Choroid plexus epithelial cell (primary cell): ENCODE measurements at places on chromosomes 12 and 14.

DNA sequence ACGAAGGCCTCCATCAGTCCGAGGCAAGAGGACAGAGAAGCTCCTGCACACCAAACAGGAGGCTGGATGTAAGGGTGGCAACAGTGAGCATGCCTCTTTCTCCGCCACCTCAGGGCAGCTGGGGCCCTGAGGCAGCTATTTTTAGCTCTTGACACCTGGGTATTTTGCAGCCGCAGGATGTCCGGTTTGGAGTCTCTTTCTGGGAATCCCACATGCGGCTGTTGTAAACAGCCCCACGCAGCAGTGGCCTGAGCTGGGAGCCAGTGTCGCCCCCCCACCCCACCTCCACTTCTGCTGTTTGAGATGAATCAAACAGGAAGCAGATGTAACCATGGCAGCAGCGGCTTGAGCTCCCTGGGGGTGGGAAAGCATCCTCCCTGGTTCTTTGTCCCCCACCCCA, 11.7 kb downstream of the HDAC7 start:
- DNase-seq = peak; percentile 71

GRCh38 chr14:55535516-55536203, 44.3 kb upstream of the KTN1 start:
- no peak for DNase-seq

- peak; percentile 78 for DNase-seq
Measured at GRCh38 chr12:46356655-46357437, 15.7 kb downstream of the SLC38A2 start.

DNA sequence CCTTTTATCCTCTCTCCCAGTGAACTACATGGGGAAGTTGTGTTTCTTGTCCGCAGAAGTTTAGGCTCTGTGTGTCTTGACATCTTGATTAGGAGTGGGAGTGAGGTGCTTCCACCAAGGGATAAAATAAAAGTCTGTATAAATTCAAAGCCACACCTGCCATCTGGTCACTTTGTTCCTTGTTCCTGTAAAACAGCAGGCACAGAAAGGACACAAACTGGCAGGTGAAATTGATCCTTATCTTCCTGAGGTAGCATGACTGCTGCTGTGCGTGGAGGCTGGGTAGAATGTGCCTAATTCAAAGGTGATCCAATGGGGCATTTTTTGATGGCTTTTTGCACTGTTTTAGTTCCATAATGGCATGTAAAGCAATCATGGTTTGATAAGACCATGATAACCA, 104.3 kb upstream of the KITLG start:
- DNase-seq = no peak

- DNase-seq = peak; percentile 50
Measured at GRCh38 chr14:22420598-22421186, 168.3 kb downstream of the DAD1 start.

GRCh38 chr12:126248871-126249403, 1183.7 kb downstream of the AACS start:
- peak; percentile 10 for DNase-seq

- DNase-seq = peak; percentile 18
Measured at GRCh38 chr12:102167821-102168604, 29.6 kb downstream of the PMCH start.

- peak; percentile 11 for DNase-seq
Measured at GRCh38 chr12:23014749-23015148, 389.8 kb downstream of the ETNK1 start.

DNA sequence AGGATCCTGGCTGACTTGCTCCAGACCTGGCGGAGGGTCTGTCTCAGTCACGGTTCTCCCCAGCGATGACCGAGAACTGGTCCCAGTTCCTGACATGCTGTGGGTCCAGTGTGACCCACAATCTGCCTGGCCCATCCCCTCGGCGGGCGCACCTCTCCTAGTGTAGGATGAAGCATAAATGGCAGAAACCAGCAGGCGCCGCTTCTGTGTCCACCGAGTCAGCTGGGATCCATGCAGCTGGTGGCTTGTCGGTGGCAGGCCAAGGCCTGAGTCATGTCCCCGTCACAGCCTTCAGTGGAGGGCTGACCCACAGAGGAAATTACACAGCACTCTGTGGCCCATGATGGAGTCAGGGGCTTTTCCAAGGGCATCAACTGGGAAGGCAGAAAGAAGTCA, 38.5 kb downstream of the NFKBIA start:
- no peak for DNase-seq

- peak; percentile 6 for DNase-seq
Measured at GRCh38 chr12:101539148-101539547, 55.6 kb upstream of the MYBPC1 start.

DNA sequence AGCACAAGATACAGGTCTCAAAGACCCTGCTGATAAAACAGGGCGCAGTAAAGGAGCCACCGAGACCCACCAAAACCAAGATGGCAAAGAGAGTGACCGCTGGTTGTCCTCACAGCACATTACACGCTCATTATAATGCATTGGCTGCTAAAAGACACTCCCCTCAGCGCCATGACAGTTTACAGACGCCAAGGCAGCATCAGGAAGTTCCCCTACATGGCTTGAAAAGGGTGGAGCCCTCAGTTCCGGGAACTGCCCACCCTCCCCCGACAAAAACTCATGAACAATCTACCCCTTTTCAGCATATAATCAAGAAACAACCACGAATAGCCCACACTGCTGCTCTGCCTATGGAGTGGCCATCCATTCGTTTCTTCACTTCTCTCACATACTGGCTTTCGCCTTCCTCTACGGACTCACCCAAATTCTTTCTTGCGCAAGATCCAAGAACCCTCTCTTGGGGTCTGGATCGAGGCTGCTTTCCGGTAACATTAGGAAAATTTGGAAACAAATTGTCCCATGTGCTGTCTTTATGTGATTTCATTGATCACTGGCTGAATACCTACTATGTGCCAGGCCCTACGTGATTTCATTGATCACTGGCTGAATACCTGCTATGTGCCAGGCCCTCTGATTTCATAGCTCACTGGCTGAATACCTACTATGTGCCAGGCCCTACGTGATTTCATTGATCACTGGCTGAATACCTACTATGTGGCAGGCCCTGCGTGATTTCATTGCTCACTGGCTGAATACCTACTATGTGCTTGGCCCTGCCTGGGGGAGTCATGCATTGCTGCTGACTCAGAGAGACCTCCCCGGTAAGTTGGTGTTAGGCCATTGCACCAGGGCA, 126.4 kb downstream of the PIWIL1 start:
- DNase-seq = no peak

GRCh38 chr12:59999291-59999690, 403.5 kb downstream of the SLC16A7 start:
- no peak for DNase-seq

GRCh38 chr14:52840877-52841276, 49.5 kb upstream of the GNPNAT1 start:
- DNase-seq = peak; percentile 52

DNA sequence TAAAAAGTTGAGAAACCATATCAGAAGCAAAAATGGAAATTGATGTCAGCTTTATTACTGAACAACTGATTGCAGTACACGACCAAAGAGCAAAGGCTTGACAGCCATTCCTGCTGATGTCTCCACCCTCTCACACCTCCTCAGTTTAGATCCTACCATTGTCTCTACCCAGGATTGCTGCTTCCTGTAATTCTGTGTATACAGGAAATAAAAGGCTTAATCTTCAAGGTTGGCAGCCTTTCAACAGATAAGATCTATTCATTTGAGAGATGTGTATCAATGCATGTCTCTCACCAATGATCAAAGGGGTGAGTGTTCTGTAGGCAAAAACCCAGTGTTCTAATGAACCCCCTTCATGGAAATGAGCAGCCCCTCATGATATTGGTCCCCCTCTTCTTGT, 27.0 kb downstream of the SLCO1C1 start:
- no peak for DNase-seq

GRCh38 chr12:52342781-52343490, 21.7 kb upstream of the KRT83 start:
- no peak for DNase-seq

DNA sequence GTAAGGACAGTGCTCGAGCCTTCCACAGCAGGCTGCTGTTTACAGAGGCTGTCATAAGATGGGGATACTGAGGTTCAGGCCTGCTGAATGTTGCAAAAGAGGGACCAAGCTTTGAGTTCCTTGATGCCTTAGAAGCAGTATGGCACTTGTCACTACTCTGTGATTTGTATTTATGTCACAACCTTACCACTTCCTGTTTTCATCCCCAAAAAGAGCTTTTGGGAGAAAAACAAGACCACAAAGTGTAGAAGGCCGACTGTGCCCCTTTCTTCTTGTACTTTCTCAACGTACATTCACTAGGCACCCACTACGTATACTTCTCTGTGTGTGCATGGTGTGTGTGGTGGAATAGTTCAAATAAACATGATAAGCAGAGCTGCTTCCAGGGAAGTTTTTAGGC, 90.1 kb downstream of the DRAM1 start:
- DNase-seq = no peak

DNA sequence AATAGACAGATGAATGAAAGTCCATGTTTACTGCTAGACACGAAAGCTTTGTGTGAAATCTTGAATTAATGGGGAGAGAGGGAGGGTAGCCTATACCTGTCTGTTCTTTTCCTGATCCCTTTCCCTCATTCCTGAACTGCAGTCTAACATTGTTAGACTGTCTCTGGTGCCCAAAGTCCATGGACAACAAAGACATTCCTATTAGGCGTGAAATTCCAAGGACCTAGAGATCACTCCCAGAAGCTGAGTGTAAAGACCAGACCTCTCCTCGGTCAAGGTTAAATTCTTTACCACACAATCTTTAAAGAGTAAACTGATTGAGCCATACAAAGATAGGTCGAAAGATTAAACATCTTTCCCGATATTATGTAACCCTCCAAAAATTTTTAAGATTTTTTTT, 270.7 kb upstream of the GARIN2 start:
- DNase-seq = no peak

DNA sequence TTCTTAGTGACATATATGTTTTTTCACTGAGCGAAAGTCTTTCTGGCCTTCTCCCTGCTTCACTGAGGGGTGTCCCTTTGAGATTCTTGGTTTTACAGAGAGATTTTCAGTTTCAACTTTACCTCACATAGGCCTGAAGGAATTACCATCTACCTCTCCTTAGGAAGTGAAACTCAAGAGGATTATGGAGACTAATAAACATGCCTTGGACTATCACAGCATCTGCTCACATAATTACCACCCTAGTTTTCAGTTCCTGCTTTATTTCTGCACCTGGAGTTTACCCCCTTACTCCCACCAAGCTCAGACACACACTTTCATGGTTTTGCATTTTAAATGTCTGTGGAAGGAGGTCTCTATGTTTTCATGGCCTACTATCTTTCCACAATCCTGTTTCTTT, 118.3 kb upstream of the SCAF11 start:
- DNase-seq = no peak

GRCh38 chr12:27573972-27574371, 50.0 kb downstream of the PPFIBP1 start:
- DNase-seq = peak; percentile 93

DNA sequence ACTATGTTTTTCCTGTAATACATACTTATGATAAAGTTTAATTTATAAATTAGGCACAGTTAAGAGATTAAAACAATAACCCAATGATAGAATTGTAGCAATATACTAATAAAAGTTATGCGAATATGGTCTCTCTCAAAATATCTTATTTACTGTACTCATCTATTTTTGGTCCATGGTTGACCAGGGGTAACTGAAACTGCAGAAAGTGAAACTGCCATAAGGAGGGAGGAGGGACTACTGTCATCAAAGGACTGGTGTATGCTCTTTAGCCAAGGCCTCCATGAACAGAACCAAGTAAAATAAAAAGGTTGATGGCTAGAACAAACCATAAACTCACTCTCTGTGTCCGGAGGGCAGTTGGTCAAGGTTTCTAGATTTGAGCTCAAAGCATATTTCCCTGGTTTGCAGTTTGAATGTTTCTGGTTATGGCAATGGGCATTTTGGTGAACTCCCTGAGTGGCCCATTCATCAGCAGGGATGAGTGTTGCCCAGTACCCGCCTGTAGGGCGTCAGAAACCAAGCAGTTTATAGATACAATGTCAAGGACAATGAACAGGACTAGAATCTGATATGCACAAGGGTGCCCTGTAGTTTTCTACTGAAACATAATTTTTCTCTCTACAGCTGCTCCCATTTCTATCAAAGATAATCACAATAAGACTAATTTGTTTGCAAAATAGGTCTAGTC, 19.8 kb downstream of the LEMD3 start:
- DNase-seq = no peak

DNA sequence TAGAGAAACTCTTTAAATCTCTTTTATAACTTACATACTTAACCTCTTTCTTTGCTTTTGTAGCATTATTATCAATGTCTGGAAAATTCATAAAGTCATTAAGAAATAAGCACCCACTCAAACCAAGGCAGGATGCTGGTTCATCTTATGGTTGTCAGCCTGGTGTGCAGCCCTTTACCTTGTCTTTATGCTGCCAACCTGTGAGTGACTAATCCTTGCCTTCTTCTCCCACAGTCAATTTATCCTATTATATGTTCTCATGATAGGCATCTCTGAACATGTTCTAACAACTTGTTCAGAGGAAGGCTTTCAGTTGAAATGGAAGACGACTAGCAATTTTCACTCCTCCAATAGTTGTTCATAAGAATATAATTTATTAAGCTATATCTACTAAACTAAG, 186.9 kb upstream of the CAND1 start:
- no peak for DNase-seq

GRCh38 chr12:53862206-53862605, 76.4 kb upstream of the HOXC13 start:
- no peak for DNase-seq

DNA sequence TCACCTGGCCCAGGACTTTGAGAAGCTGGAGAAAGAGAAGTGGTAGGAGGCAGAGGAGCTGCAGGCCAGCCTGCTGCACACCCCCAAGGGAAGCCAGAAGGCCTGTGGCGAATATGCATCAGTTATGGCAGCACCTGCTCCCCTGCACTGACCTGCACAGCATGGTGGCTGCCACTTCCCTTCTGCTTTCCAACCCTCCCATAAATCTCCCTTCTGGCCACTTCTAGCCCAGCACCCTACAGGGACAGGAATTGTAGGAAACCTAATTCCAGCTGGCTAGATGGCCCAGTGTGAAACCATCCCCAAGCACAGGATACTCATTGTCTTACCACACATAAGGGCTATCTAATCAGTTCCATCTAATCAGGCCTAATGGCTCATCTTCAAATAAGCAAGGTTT, 136.3 kb downstream of the TBX3 start:
- no peak for DNase-seq

GRCh38 chr12:1927751-1928351, 9.4 kb upstream of the CACNA2D4 start:
- DNase-seq = no peak

GRCh38 chr12:123050331-123050831, 69.9 kb downstream of the ARL6IP4 start:
- DNase-seq = peak; percentile 44

- DNase-seq = no peak
Measured at GRCh38 chr12:119432949-119433348, 98.4 kb downstream of the CCDC60 start.

DNA sequence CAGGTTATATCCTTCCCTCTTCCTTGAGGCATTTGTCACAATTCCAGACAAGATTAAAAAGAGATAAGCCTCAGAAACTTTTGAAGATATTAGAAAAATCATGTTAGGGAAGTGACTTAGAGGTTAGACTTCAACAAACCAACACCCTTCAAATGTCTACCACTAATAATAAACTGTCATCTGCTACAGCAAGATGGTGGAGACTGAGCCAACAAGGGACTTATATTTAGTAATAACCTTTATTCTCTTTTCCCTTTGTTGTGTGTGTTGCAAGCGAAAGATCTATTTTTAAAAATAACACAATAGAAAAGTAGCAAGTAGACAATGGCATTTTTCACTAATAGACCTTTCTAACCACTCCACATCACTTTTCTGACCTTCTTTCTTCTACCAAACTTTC, 28.6 kb downstream of the PRICKLE1 start:
- no peak for DNase-seq
